Left ventricle myocardium inferior (tissue), 1 donor: ENCODE measurements at places on chromosomes 2 and 18. TPM values are rescaled to one million over a fixed set of nuclear protein-coding genes. Genes with fewer than 3 reads are reported as not detected.
A peak's percentile ranks its signal among the peaks of the same experiment; 100 is the strongest.

DNA sequence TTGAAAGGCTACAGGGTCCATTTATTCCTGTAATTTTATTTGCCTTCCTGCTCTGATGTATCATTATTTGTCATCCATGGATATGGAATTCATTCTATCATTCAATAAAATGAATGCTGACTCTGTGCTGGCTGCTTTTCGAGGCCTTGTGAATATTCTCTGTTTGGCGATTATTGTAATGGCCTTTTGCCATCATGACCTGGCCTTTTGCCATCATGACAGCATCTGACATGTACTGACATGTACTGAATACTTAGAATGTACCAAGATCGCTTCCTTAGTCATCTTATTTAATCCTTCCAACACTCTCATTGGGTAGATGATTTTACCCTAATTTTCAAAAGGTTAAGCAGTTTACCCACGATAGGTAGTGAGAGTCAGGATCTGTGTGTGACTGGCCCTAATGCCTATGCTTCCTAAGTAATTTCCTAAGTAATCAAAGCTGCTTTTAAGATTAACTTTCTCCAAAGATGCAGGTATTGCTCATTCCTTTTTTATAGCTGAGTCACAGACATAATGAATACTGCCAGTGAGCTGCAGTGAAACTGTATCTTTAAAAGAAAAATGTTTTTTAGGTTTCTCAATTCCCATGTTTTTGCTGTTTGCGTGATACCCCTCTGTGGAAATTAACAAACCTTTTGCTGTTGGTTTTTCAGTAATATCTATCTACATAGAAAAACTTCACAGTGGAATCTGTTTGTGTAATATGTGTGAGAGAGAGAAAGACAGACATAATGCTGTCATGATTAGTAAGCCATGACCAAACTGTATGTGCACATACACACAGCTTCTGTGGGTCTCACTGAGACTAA is 127.8 kb downstream of the CERS6 start:
- H3K4me3 ChIP-seq: no peak overlapping the region
- no peak for DNase-seq
- peak overlapping the region; percentile 64 for H3K27ac ChIP-seq
- no peaks in the 10 kb centered on the region for H3K27me3 ChIP-seq

TNS1 gene
- 828 TPM for total RNA-seq

GRCh38 chr2:122867941-122868340 is 1112.5 kb downstream of the TSN start:
- DNase-seq: no peak
- H3K36me3 ChIP-seq: no peaks in the 10 kb centered on the region
- H3K4me3 ChIP-seq: no peak overlapping the region
- H3K27me3 ChIP-seq: no peaks in the 10 kb centered on the region
- no peaks in the 10 kb centered on the region for H3K4me1 ChIP-seq

REG1A gene
- total RNA-seq: not detected

GRCh38 chr2:207231967-207232366 is 66.2 kb upstream of the KLF7 start:
- no peaks in the 10 kb centered on the region for H3K36me3 ChIP-seq
- H3K4me3 ChIP-seq: no peak overlapping the region
- DNase-seq: no peak
- H3K4me1 ChIP-seq: peaks cover 51% of the 10 kb centered on the region
- no peaks in the 10 kb centered on the region for H3K27me3 ChIP-seq

GRCh38 chr18:51028201-51028805 is 1.7 kb upstream of the SMAD4 start:
- peak overlapping the region; percentile 84 for H3K4me3 ChIP-seq
- H3K4me1 ChIP-seq: peaks cover 67% of the 10 kb centered on the region
- H3K27ac ChIP-seq: peak overlapping the region; percentile 99
- DNase-seq: no peak
- peaks cover 18% of the 10 kb centered on the region for H3K36me3 ChIP-seq

DNA sequence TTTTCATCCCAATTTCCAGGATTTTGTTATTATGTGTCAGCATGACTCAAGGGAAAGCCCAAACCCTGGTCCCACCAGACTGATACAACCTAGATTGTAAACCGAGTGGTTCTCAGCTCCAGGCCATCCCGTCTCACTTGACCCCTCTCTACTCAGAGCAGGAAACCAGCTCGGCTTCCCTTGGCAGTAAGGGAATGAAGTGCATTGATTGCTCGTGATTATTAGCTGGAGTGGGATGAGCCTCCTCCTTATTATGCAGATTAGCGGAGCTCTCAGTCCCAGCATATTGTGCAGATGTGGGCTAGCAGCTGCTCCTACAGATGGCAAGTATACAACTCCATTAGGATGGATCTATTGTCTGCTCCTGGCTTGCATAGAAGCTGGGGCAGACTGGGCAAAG is 167.6 kb downstream of the LNPK start:
- no peak overlapping the region for H3K27ac ChIP-seq
- H3K4me1 ChIP-seq: no peaks in the 10 kb centered on the region
- H3K36me3 ChIP-seq: no peaks in the 10 kb centered on the region
